CD4-positive, alpha-beta T cell treated with Interleukin-21 for 1 hour (primary cell): ENCODE measurements at places on chromosomes 11 and 22.

DNA sequence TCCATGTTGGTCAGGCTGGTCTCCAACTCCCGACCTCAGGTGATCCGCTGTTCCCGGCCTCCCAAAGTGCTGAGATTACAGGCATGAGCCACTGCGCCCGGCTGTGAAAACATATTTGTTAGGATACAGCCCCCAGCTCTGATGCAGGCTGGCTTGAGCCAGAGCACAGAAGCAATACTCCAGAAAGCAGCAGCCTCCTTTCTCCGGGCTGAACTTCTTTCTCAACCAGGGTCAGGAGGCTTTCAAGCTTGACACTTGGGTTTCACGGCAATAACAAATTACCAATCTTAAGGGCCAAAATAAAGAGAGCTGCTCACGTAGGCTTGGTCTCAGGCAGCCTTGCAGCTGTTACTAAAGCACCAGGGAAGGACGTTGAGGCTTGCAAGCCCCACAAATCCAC, 10.8 kb upstream of the CECR2 start:
- no peak for DNase-seq

DNA sequence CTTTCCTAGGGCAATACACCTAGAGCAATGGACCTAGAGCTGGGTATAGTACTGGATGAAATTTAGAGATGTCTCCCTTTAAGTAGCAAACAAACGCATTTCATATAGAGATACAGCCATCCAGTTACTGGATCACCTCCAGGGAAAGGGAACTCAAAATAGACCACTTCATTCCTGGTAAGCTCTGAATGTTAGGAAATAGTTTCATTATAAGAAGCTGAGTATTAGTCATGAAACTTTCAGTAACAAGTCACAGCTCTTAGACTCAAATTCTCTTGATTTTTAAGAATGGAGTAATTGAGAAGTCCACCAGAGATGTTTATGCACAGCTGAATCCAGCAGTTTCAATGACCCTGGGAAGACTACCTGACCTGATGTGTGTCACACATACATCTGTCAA, 221.9 kb downstream of the FAM76B start:
- no peak for DNase-seq

GRCh38 chr22:47199261-47199978, 437.0 kb downstream of the TBC1D22A start:
- no peak for DNase-seq

- no peak for DNase-seq
These were observed 26.9 kb downstream of the SLC6A5 start for GRCh38 chr11:20626279-20626678.

DNA sequence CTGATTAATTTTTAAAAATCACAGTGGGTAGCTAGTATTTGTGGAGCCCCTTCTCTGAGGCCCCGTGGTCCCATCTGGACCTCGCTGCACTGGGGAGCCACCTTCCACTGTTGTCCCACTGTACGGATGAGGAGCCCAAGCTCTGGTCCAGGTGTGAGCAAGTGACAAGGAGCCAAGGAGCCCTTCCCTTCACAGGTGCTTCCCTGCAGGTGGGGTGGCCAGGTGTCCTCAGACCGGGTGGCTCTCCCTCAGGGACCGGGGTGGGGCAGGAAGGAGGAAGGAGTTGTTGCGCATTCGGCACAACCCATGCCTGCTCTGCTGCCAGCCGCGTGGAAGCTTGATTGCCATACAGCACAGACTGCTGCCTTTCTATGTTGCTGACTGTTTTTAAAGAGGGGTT, 10.4 kb upstream of the SEPTIN5 start:
- DNase-seq: no peak

DNA sequence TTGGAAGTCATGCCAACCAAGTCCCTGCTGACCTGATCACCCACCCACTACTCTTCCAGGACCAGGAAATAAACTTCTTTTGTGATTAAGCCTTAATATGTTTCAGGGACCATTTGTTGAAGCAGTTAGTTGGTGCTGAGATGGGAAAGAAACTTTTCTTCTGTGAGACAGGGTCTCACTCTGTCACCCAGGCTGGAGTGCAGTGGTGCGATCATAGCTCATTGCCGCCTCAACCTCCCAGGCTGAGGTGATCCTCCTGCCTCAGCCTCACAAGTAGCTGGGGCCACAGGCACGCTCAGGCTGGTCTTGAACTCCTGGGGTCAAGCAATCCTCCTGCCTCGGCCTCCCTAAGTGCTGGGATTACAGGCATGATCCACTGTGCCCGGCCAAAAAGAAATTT, 10.6 kb downstream of the SUSD2 start:
- no peak for DNase-seq

- DNase-seq: peak; percentile 33
These were observed 7.7 kb downstream of the SLC37A2 start for GRCh38 chr11:125070699-125071254.

GRCh38 chr11:17516551-17517150, 27.6 kb downstream of the USH1C start:
- no peak for DNase-seq

- no peak for DNase-seq
These were observed 655.9 kb upstream of the TENM4 start for GRCh38 chr11:80096736-80097135.

DNA sequence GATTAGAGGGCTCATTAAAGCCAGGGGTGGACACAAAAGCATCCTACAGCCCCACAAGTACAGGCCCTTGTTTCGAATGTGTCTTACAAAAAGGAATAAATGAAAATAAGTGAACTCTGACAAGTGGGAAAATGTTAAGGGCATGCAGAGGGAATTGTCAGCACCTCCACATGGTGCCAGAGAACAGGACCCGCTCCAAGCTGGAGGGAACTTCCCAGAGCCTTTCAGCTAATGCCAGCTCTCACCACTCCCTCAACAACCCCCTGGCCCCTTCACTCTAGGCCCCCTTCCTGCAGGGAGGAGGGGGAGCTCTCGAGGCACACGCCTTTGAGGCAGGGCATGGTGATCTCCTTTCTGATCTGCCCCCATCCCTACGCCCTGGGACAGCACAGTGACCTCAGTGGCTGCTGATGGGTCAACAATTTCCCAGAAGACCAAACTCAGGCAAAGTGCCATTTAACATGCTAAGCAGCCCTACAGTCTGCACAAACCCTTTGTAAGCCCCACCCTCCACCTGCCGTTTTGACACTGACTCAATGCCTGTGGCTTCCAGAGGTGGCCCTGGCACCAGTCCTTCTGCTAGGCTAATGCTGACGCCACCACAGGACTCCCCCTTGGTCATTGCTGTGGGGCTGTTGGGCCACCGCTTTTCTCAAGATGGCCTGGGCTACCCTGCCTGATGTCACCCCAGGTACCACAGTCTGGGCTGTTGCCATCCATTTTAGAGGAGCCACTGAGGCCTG, 12.5 kb upstream of the CHST1 start:
- DNase-seq: no peak

DNA sequence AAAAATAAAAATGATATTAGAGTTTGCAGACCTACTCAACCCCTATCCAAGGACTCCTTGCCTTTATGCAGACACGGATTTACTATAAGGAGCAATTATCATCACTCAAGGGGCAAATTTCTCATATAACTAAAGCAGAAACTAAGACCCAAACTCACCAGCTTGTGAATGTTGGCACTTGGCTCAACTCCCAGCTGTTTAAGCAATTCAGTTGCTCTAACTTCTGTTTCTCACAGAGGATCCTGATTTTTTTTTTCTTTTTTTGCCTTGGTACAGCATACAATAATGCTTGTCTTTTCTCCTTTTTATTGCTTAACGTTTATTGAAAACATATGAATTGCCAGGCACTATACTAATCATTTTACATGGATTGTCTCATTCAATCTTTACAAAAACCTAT, 9.6 kb upstream of the CBLIF start:
- no peak for DNase-seq

DNA sequence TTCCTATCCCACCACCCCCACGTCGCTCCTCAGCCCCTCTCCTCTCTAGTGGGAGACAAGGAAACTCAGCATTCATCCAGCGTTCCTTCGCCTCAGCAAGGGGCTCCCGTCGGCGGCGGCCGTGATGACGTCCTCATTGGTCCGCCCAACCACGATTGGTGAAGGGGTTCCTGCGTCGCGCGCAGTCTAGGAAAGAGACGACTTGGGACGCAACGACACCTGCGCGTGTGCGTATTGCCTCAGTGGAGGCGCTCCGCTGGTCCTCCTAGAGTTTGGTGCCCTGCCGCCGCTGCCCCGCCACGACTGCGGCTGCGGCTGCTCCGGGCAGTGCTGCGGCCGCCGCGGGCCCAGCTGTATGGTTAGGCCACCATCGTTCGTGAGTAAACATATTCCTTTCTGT, 56.6 kb downstream of the CCDC81 start:
- no peak for DNase-seq

- DNase-seq: no peak
These were observed 20.7 kb upstream of the ARFGAP3 start for GRCh38 chr22:42877597-42878340.

DNA sequence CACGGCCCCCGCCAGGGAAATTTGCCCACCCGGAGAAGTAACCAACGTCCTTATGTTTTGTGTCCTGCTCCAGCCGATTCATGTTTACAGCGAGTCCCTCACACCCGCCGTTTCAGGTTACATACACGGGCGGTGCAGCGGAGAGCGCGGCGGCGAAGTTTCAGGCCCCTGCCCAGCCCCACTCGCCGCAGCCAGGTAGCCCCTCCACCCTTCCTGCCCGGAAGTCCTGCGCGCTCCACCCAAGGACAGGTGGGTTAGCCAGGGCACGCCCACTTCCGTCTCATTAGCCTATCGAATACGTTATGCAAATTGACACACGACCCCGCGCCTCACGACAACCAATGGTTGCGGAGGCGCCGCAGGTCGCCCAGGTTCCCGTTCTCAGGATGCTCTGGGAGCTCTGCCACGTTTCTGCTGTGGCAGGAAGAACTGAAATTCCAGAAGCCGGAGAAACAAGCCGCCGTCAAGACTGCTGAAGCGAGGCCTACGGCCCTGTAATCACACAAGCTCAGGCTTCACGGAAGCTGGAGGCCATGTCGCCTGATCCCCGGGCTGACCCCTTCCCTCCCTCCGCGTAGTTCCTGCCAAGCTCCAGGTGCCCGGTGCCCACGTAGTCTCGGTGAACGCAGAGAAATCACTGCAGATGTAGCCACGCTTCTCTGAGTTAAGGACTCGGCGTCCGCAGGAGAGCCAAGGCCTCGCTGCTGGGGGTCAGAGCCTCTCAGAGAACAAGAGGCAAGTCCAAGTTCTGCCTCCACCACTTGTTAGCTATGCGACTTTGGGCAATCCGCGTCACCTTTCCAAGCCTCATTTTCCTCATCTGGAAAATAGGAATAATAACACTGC, 22.4 kb upstream of the MYH9 start:
- peak; percentile 80 for DNase-seq

DNA sequence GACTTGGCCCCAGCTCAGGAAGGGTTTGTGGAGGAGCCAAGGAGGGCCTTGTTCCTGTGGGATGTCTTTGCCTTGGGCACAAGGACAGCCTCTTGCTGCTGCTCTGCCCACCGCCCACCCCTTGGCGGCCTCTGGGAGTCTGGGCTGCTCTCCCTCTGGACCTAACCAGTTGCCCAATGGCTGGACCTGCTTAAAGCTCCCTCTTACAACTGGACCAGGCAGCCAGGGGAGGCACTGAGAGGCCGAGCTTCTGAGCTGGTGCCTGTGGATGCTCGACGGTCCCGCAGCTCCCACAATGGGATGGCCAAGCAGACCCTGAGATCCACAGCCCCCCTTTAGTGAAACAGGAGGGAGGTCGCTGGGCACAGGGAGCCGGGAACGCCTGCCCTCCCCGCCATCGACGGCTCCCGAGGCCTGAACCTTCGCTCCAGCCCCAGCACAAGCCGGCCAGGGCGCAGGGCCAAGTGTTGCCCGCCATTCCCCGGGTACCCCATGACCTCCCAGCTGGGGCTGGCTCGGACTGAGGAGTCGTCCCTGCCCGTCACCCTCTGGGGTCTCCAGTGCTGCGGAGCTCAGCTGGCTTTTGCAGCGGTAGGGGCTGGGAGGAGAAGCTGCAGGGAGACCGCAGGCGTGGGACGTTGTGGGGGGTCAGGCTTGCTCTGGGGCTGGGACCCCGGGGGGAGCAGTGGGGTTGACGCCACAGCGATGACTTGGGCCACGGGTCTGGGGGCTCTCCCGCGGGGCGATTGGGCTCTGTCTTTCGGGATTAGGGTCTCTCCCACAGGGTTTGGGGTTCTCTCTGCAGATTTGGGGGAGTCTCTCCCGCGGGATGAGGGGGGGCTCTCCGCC, 584 bp upstream of the GAL start:
- no peak for DNase-seq

DNA sequence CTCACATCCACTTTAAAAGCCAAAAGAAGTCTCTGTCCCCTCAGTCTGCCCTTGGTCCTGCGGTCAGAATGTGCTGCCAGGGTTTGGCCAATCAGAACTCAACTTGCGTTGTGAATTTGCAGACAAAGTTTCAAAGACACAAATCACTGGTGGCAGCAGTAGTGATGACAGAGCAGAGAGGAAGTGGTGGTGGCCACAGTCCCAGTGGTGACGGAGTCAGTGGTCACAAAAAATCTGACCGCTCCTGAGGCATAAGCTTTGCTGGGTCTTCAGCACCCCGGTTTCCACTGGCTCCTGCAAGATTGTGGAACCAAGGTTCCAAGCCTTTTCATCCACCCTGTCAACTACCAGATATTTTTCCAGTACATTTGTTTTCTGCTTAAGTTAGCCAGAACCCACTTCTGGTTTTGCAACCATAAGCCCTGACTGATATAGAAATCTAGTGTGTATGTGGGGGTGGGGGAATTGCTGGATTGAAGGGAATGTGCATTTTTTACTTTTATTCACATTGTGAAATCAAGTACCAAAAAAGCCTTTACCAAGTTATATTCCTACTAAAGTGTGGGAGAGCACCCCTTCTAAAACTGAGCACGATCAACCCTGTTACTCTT, 112.3 kb downstream of the TMPRSS5 start:
- no peak for DNase-seq

DNA sequence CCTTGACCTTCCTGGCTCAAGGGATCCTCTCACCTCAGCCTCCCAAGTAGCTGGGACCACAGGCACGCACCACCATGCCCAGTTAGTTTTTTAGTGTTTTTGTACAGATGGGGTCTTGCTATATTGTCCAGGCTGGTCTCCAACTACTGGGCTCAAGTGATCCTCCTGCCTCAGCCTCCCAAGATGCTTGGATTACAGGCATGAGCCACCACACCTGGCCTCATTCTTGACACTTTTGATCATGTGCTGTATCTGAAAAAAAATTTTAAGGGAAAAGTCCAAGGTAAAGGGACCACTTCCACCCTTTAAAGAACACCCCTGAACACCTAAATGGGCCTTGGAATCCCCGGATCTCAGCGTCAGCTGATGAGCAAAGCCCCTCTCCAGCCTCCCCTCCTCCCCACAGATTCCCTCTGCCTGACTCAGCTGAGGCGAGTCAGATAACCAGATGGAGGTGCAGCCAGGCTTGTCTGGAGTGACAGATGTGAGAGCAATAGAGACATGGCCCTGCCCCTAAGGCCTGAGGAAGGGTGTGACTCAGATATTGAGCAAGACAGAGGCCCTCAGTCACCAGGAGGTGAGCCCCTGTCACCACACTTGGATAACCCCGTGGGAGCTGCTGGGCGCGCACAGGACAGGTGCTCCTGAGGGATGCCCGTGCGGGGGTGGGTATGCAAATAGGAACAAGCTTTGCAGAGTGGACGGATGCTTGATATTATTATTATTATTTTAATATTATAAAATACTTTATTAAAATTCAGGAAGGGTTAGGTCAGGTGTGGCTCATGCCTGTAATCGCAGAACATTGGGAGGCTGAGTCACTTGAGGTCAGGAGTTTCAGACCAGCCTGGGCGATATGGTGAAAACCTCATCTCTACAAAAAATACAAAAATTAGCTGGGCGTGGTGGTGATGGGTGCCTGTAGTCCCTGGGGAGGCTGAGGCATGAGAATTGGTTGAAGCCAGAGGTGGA, 5.0 kb upstream of the CCDC88B start:
- no peak for DNase-seq

- no peak for DNase-seq
These were observed 17.0 kb downstream of the IMMP1L start for GRCh38 chr11:31492320-31492913.

GRCh38 chr11:130327716-130328115, 13.0 kb upstream of the ZBTB44 start:
- DNase-seq: no peak
